Activated CD4-positive, alpha-beta T cell treated with anti-CD3 and anti-CD28 coated beads for 48 hours (primary cell): ENCODE measurements at places on chromosomes 5 and 9.

- no peak for DNase-seq
Measured at GRCh38 chr5:166058660-166059059, 2232.8 kb upstream of the WWC1 start.

DNA sequence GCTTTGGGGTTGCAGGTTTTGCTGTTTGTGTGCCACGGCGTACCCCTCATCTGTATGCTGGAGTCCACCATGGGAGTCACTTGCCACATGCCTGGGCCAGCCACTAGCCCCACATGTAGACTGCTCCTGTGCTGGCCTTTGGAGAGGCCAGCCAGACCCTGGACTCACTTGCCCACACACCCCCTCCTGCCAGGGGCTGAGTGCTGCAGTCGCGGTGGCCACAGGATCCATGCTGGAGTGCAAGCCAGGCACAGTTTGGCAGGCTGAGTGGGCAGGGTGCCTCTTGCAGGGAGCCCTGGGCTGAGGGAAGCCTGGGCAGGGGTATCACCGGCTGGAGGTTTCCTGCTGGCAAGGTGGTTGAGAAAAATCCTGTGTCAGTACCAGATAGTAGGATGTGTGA, 25.6 kb upstream of the GCNT1 start:
- DNase-seq = peak; percentile 13

GRCh38 chr5:22754155-22754554, 99.0 kb downstream of the CDH12 start:
- DNase-seq = no peak

DNA sequence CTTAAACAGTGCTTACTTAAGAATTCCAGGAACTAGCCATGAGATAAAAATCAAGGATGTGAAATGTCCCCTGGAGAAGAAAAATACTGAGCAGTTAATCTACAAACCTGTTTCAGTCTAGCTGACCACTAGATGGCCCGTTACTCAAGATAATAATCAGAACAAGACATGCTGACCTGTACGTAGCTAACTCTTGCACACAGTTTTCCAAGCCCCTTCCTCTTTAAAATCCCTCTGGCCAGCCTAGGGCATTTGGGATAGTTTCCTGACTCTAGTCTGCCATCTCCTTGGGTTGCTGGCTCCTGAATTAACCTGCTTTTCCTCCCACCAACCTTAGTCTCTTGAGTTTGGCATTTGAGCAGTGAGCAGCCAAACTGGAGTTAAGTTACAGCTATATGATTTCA, 59.2 kb upstream of the TRAF1 start:
- DNase-seq = no peak

GRCh38 chr5:153792305-153792704, 246.4 kb downstream of the FAM114A2 start:
- no peak for DNase-seq

- DNase-seq = no peak
Measured at GRCh38 chr9:81103597-81104471, 585.5 kb downstream of the TLE1 start.
